ENCODE measurements at places on chromosomes 11 and 22. TPM values are rescaled to one million over a fixed set of nuclear protein-coding genes. Genes with fewer than 3 reads are reported as not detected.

DNA sequence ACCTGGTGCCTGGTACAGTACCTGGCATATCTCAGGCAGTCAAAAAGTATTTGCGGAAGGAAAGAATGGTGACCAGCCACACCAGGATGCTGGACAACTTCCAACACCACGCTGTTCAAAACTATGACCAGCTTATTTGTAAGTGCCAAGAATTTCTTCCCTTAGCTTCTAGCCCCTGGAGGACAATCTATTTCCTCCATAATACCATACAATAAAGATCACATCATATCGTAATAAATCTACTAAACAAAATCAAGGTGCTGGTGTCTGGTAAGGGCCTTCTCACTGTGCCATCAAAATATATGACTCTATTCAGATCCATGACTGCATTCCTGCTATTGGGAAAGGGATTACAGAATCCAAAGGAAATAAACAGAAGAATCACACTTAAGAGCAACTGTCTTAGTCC lies 51.5 kb downstream of the ALG9 start:
- no peak for DNase-seq

DNA sequence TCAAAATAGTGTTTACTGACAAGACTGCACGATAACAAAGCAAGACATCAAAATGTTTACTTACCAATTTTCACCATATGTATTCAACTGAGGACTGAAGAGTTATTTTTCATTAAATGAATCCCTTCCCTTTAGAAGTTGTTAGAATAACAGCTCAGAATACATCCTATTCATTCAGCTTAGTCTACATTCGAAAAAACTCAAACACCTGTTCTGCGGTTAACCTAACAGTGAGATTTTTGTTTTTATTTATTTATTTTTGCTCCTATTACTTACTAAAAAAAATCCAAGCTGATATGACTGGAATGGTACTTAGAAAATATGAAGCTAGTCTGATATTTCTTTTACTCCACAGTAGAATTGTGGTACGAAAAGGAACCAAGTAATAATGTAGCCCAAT lies 10.0 kb downstream of the KCNA4 start:
- no peak for DNase-seq

DNA sequence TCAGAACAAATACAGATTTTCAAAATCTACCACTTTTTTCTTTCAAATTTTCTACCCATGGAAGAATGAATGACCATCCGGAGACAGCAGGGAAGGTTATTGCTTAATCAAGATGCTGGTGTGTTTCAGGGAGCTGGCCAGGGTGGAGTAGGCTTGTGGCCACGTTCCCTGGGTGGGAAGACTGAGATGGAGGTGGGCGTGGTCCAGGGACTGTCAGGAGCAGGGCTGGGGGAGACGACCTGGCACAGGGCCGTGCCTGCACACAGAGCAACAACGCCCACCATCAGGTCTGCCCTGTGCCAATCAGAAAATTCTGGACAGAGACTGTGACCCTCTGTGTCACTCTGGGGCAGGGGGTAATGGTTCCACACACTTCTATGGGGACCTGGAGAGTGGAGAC lies 7.1 kb upstream of the APOBEC3H start:
- peak; percentile 54 for DNase-seq

POTEH gene
- not detected for total RNA-seq

PKDREJ gene
- total RNA-seq = not detected
